ENCODE measurements at places on chromosomes 12 and 14.
A peak's percentile ranks its signal among the peaks of the same experiment; 100 is the strongest.

DNA sequence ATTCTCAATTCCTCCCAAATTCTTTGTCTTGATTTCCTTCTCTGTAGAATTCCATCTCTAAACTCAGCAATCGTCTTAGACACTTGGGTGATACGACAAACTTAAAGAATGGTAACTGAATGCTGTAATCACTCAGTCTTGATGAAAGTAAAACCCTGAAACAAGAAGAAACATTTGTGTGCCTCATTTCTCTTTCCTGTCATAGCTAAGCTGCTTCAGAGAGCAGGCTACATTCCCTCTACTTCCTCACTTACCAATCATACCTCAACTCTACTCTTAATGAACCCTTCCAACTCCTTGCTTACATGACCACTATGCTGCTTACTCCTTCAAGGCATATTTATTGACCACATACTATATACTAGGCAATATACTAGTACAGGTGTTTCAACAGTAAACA, 8.3 kb downstream of the MAP4K5 start:
- DNase-seq = no peak

DNA sequence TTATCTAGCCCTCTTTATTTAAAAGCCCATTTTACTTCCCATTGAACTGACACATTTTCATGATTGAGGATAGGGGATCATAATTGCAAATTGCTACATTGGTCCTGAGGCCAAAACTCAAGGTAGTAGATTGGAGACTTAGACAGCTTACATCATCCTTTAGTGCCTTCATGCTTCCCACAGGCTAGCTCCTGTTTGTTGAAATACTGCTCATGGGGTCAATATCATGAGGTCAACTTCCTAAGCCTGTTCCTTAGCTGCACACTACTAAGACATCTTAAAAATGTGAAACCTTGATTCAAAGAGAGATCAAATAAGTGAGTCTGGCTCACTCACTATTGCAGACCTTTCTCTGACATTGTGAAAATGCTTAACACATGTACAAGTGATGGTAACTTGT, 113.0 kb downstream of the TBC1D30 start:
- no peak for DNase-seq

DNA sequence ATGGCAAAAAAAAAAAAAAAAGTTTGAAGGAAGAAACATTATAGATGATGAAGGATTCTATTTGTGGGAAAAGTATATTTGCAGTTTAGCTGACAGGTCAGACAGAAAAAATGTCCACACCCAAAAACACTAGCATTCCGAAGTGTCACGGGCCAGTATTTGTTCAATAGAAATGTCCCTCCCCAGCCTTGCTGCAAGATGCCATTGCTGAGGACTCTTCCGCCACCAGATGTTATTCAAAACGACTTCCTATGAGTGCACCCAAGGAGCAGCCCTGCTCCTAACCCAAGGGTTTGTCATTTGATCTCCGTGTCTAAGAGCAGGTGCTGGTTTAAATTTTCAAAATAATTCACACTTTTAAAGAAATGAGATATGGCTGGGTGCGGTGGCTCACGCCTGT, 163.1 kb downstream of the GCH1 start:
- DNase-seq = no peak

- peak; percentile 31 for DNase-seq
These were observed 43.9 kb downstream of the IL31 start for GRCh38 chr12:122130150-122130549.

DNA sequence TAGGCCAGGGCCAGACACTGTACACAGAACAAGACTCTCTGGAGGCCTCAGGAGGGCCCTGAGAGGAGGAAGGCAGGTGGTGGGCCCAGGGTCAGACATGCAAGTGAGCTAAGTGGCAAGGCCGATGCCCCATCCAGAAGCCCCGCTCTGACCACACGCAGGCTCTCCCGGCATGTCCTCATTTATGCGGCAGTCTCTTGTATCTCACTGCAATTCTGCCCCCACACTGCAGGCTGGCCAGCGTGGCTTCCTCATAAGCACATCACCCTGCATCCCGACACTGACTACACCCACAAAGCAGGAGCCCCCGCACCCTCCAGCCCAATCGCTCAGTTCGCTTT, 17.5 kb downstream of the SSH1 start:
- no peak for DNase-seq

DNA sequence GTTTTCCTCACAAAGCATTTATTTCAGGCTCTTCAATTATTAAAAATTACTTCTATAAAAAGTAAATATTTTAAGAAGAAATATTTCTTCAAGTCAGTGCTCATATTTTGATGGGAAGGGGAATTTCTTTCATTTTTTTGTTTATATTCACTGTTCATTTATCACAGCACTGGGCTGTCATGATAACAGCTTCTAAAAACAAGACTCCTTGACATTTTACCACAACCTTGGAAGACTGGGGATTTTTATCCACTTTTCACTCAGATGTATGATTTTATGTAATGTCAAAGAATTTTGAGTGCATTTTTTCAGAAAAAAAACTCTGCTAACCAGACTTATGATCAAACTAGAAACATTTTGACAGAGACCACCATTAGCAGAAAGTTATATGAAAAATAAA, 149.7 kb downstream of the PHLDA1 start:
- DNase-seq = no peak

- peak; percentile 81 for DNase-seq
These were observed at the start of gene MGST1 for GRCh38 chr12:16347391-16348298. TSS of gene MGST1 (plus strand) at chr12:16347645. CDS start at chr12:16354253, 6,608 bp downstream.

GRCh38 chr12:52486166-52487105, 6.6 kb downstream of the KRT6A start:
- DNase-seq = no peak

GRCh38 chr12:34126239-34126641, 103.9 kb downstream of the ALG10 start:
- no peak for DNase-seq

DNA sequence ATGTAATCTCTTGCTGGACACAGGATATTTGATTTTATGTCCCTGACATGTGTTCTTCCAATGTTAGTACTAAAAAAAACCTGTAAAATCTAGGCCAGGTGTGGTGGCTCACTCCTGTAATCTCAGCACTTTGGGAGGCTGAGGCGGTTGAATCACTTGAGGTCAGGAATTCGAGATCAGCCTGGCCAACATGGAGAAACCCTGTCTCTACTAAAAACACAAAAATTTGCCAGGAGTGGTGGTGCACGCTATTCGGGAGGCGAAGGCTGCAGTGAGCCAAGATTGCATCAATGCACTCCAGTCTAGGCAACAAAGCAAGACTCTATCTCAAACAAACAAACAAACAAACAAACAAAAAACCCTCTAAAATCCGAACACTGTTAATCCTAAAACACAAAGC, 68.0 kb downstream of the FERMT2 start:
- DNase-seq = no peak

DNA sequence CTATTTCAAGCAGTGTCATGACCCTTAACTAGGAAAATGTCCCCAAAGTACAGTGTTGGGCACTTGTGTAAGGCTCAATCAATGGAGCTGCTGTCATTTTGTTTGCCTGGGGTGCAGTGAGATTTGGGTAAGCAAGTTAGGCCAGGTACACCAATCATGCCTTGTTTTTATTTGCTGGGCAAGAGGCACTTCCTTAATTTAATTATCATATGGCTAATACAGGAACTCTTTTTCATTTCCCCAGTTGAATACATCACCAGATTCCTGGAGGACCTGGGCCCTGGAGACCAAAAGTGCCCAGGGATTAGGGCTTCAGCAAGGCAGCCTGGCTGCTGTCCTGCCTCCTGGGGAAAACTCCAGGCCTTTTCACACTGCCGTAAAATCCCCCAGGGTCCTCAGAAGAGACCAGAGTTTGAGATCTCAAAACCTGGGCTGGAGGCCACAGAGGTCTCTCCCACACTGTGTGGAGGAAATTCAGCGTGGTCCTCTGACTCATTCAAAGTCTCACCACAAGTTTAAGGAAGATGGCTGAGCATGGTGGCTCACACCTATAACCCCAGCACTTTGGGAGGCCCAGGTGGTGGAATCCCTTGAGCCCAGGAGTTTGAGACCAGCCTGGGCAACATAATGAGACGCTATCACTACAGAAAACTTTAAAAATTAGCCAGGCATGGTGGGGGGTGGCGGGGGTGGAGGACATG, 28.4 kb upstream of the FOXN3 start:
- DNase-seq = no peak

GRCh38 chr14:76985540-76986230, 42.8 kb downstream of the IRF2BPL start:
- no peak for DNase-seq

GRCh38 chr14:38404616-38405015, 148.7 kb upstream of the CLEC14A start:
- DNase-seq = no peak

Measured in RKO (cell line).